ENCODE measurements at places on chromosomes 6 and 20.

DNA sequence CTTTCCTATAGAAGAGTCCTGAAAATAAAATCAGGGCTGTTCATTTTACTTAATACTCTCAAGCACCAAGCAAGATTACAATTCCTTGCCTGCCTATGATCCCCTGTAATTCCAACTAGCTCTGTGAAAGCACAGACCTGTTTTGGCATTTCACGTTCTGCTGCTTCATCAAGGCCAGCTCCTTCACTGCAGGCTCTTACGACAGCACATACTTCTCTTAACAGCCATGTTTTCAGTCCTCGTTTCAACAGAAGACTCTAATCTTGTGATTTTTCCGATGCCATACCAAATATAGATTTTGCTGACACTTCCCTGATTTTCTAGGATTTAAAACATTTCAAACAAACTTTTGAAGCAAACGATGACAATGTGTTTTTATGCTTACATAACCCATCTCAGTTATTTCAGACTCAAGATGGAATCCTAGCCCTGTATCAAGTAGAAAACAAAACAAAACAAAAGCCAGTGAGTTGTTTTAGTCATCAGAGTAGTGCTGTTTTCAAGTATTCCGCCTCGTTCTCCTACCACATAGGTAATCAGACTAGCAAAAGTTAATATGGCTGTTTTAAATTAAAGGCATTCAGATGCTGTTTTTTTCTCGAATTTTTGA lies 616.5 kb upstream of the CITED2 start:
- DNase-seq, result no peak

DNA sequence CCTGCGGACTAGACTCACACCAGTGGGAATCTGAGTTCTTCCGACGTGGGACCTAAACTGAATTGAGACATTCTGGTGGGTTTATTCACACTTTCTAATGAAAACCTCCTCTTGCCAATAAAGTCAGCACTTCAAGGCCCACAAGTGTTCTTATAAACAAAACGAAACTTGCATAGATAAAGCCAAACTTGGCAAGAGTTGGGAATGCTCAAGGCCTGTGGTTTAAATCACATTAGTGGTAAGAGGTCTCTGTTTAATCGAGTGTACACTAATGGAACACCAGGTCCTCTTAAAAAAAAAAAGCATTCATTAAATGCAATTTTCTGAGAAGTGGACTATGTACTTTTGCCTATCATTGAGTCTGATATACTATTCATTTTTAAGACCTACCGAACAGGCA lies 143.3 kb downstream of the SMOC2 start:
- no peak for DNase-seq

DNA sequence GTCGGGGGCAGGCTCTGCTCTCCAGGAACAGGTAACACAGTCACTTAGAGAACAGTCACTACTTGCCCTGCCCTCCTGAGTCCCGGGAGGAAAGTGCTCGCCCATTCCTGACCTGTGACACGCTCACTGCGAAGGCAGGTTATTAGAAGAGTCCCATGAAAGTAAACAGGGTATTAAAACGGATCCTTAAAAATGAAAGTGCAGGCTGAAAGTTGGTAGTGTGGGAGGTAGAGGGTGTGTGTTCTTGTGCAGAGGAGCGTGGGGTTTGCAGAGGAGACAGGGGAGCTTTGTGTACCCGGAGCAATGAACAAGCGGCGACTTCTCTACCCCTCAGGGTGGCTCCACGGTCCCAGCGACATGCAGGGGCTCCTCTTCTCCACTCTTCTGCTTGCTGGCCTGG lies at the start of gene CCN6:
Gene CCN6, plus strand, starts transcription at position 104 of the 400 bp plus-strand sequence. Its CDS starts 254 bp downstream, at position 358.
- no peak for DNase-seq

GRCh38 chr20:37741570-37741969 lies 47.7 kb downstream of the CTNNBL1 start:
- no peak for DNase-seq

- DNase-seq, result no peak
These were observed 758.3 kb downstream of the KIF16B start for GRCh38 chr20:15814911-15815310.

DNA sequence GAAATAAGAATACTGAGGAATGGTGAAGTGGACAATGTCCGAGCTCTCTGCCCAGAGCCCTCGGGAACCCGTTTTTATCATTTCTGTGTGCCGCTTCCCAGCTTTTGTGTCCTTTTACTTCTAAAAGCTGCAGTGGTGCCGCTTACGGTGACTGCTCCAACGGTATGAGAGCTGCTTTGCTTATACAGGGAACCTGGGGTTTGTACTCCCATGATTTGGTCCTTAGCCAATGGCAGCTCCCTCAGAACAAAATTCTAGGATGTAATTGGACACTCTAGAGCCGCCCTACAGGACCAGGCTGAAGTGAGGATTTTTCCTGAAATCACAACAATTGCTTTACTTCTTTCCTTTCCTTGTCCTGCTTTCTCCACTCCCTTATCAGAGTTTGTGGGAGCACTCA lies 24.2 kb upstream of the PCSK2 start:
- DNase-seq, result no peak

GRCh38 chr6:166333172-166333995 lies 9.0 kb downstream of the SFT2D1 start:
- DNase-seq, result no peak

DNA sequence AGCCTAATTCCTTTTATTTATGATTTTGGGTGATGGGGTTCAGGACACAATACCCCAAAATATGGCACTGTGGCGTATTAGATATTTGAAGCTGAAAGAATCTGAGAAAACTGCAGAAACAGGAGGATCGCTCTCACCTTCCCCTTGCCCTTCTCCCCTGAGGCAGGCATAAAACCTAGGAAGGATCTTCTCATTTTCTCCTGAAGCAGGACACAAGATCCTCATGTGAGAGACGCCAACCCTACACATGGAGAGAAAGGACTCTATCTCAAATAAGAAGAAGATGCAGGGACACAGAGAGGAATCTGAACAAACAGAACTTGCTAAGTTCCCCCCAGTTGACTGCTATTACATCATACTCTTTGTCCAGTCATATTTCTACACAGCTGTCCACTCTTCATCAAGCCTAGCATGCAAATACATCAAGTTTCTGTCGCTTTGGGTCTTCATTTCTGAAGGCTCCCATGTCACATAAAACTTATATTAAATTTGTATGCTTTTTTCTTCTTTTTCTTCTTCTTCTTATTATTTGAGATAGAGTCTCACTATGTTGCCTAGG lies 109.0 kb downstream of the DTNBP1 start:
- no peak for DNase-seq

GRCh38 chr6:31035862-31036497 lies 25.7 kb downstream of the MUC22 start:
- no peak for DNase-seq

DNA sequence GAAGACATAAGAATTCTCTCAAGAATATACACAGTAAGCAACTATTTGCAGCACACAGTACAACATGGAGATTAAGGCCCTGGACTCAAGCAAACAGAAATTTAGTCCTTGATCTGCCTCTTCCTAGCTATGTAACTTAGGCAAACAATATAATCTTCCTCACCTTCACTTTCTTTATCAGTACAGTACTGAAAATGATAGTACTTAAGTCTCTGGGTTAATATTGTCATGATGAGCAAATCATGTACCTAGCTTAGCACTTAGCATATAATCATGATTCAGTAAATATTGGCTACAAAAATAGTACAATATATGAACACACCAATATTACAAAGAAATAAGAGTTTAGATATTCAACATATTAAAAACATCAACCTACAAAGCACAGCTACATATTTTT lies 320.5 kb downstream of the HACE1 start:
- no peak for DNase-seq

DNA sequence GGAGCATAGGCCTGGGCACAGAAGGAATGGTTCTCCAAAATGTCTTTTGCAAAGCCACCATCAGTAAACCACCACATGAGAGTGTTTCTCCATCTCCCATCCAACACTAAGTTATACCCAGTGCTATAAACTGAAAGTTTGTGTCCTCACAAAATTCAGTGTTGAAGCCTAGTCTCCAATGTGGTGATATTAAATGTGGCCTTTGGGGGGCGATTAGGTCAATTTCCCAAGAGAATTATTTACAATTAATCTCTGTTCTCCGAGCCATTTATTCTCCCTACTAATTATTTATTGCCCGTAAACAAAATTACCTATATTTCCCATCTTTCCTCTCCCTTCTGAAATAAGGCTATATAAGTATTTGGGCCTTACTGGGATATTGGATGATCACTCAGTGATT lies 26.1 kb downstream of the OR2B2 start:
- no peak for DNase-seq

- DNase-seq, result no peak
These were observed 6.2 kb downstream of the RNF217 start for GRCh38 chr6:124968401-124968800.

- no peak for DNase-seq
These were observed 115.6 kb upstream of the HCRTR2 start for GRCh38 chr6:55058682-55059081.

GRCh38 chr6:75307364-75308004 lies 22.9 kb upstream of the TMEM30A start:
- no peak for DNase-seq

GRCh38 chr6:7468382-7469081 lies 72.9 kb upstream of the DSP start:
- DNase-seq, result peak; percentile 26

- no peak for DNase-seq
These were observed 202.3 kb downstream of the THBS2 start for GRCh38 chr6:169051371-169051770.

DNA sequence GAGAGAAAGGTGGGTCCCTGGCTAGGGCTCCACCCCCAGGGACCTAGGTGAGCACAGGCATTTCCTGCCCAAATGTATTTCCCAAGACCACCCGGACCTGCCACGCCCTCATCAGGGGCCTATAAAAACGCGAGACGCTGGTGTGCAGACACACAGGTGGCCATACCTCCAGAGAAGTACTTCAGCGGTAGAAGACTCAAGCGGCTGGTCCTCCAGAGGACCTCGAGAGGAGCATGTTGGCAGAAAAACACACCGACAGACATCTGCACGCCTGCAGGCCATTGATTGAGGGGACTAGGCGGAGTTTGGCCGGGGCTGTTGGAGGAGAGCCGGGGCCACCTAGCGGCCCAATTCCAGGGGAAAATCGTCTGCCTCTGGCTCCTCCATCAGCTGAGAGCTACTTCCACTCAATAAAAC lies 695.8 kb upstream of the MMS22L start:
- no peak for DNase-seq

DNA sequence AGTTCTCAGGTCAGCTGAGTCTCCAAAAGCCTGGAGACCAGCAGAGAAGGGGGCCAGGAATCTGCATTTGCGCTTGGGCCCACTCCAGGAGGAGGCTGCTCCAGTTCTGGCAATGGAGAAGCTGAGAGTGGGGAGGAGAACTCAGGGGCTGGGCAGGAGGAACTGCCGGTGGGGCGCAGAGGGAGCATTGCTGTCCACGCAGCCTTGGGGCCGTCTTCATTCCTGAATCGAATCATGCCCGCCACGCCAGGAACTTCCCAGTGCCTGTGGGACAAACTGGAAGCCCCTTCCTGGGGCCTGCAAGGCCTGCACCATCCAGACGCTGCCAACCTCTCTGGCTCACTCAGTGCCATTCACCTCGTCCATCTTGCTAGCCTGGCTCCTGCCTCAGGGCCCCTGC lies 16.9 kb downstream of the RAB44 start:
- no peak for DNase-seq

- no peak for DNase-seq
These were observed 51.9 kb upstream of the MARCKS start for GRCh38 chr6:113805173-113805790.

- DNase-seq, result no peak
These were observed 3.1 kb upstream of the MRGBP start for GRCh38 chr20:62792940-62793756.

DNA sequence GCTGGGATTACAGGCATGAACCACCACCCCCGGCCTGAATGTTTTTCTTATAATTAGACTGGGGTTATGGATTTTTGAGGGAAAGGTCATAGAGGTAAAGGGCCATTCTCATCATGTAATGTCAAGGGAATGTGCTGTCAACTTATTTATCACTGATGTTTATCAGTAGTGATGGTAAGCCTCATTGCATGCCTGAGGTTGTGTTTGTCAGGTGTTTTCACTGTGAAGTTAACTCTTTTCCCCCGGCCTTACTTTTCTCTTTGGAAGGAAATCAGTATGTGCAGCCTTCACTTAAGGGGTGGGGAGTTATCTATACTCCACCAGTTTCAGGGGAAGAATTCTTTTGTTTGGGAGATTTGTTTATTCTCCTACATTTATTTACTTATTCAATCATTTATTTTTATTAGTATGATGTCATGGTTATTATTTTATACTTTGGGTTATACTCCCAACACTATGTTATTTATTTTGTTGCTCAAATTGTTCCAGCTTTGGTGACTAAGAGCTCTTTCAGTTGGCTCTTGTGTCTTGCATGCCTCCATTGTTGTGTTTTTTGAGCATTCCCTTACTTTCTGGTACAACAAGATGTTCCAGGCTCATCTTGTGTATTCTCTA lies 2.8 kb upstream of the SLC17A5 start:
- DNase-seq, result no peak

GRCh38 chr6:130517444-130517931 lies 151.7 kb downstream of the TMEM200A start:
- no peak for DNase-seq

- no peak for DNase-seq
These were observed 220.1 kb upstream of the TSHZ2 start for GRCh38 chr20:52752023-52752422.

DNA sequence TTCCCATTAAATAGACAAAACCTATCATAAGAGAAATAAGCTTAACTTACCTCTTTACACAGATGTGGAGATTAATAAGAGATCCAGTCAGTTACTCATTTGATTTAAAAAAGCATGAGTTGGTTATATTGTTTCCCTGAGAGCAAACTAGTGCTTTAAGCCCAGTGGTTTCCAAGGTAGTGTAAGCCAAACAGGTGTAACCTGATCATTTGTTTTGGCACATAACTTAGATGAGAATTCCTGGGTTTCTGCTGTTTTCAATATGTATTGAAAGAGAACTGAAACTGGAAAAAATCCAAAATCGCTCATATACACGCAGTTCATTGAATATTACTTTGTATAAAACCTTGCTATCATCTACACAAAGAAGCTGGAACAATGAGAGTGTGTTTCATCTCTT lies 30.5 kb upstream of the SMIM8 start:
- no peak for DNase-seq

DNA sequence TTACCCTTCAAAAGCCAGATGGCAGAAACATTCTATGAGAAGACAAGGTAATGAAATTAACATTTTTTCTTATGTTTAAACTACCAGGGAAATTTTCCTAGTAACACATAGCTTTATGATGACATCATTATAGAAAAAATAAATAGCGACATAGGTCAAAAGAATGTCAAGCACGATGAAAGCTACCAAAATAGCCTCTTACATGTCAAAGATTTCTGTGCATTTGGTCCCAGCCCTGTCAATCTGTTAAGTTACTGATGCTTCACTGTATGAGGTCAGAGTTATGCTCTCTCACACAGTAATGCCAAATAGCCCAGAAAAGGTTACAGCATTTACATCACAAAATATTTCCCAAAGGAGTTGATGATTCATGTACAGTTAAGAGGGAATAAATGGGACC lies 199.8 kb upstream of the DEFB112 start:
- DNase-seq, result no peak

DNA sequence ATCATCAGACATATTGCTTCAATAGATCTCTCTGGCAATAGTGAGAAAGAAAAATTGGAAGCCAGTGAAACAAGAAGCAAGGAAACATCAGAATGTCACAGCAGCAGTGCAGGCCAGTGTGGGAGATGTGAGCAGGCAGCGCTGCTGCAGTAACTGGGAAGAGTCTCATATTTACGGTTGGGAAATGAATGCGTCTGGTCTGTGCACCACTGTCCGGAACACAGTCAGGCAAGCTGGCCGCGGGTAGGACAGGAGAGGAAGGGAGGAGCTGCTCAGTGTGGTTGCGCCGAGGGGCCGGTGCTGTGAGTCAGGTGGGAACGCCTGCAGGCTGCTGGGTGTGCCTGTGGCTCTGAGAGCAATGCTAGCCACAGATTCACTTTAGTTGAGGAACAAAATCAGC lies 6.4 kb upstream of the PSMG4 start:
- DNase-seq, result no peak

Measured in fibroblast of skin of left biceps (primary cell).